ENCODE measurements at places on chromosomes 1 and 21.

DNA sequence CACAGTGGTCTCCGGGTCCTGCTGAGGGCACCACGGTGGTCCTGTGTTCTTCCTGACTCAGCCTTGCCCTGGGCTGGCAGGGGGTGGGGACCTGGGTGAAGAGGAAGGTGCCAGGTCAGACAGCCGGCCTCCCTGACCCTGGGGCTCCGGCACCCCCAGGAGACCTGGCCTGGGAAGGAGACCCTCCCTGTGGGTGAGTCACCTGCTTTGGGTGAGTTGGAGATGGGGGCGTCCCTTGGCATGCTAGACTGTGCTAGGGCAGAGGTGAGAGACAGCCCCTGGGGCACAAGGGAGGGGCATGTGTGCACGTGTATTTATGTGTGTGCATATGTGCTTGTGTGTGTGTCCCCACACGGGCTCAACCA, 23.4 kb downstream of the SPSB1 start:
- DNase-seq, result no peak

DNA sequence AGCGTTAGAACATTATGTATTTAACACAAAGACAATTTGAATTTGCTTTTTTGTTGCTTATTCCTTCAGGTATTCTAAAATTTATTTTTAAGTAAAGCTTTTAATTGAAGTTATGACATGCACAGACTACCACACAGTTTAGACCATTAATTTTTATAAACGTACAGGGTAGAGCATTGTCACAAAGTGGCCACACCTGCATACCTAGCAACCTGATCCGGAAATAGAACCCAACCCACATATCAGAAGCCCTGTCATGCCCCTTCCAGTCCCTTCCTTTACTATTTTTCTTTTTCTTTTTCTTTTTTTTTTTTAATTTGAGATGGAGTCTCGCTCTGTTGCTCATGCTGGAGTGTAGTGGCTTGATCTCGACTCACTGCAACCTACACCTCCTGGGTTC, 16.8 kb downstream of the CXADR start:
- no peak for DNase-seq

DNA sequence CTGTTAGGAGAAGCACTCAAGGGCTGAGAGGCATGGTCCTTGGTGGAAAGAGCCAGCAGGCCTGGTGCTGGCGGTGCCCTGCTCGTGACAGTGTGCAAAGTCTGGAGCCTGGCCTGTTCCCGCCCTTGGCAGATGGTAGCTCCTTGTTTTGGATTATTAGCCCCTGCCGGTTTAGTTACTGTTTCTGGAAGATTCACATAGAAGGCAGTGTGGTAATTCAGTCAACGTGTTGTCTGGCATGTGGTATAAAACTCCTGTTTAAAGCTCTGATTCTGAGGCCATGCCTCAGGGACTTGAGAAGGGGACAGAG, 6.8 kb downstream of the PKNOX1 start:
- no peak for DNase-seq

DNA sequence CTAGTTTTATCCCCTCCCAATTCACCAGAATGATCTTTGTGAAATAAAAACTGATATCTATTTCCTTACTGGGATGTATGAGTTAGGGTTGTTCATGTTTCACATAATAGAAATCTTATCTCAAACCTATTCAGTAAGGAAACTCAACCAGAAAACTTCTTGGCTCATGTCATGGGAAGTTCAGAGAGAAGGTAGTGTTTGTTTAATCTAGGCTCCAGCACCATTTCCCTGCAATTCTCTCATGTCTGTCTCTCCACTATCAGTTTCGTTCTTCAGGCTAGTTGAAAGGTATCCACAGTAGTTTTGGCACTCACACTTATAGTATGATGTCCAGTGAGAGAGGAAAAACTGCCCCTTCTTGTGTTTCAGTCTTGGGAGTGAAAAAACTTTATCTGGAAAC, 34.6 kb upstream of the UHMK1 start:
- no peak for DNase-seq

- no peak for DNase-seq
Observed at GRCh38 chr21:26845066-26845758, at the start of gene ADAMTS1. Gene ADAMTS1, minus strand, starts transcription at chr21:26845409. Its CDS starts 455 bp downstream, at chr21:26844954.

DNA sequence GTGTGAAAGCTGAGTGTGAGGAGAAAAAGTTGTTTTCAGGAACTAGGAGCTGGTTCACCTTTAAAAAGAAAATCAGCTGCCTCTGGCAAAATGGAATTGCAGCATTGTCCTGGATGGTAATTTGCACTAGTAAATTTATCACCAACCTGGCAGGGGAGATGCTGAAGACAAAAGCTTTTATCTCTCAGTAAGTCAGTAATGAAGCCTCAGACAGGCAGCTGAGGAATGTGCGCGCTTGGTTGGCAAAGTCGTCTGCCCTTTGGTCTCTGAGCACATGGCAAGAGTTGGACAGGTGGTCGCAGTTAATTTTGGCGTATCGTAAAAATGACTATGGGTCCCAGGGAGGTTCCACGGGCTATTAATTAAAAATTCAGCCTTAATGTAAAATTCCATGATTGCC, 131.9 kb downstream of the BACH1 start:
- no peak for DNase-seq

DNA sequence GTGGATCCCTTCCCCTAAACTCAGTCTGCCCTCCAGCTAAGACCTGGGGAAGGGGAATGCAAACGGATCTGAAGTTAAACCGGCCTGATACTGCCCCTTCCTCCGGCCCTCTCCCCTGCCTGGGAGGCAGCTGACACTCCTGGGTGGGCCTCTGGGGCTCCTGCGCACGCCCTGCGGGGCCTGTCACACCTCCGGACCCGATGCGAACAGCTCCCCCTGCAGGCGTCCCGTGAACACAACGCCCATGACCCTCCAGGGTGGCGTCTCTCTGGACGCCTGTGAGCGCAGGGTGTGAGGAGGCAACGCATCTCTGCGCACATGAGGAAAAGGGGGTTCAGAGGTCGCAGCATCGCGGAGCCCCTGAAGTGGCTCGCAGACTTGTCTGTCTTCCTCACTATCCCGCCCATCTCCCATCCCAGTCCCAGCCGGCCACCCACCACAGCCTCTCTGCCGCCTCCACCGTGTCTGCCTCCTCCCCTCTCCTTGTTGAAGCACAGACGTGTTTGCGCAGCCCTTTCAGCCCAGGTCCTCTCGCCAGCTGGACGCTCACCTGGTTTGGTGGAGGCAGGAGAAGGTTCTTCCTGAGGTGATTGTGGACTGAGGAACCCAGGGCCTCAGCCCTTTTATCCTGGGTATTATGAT, 421 bp upstream of the LCE3A start:
- DNase-seq, result no peak
